ENCODE measurements at places on chromosomes 3 and 15. TPM values are rescaled to one million over a fixed set of nuclear protein-coding genes. Genes with fewer than 3 reads are reported as not detected.
A peak's percentile ranks its signal among the peaks of the same experiment; 100 is the strongest.

- no peak for DNase-seq
Observed at GRCh38 chr15:41577863-41578735, 19.1 kb downstream of the TYRO3 start.

GRCh38 chr15:99956022-99956775, 223.0 kb upstream of the LYSMD4 start:
- DNase-seq = peak; percentile 16

DNA sequence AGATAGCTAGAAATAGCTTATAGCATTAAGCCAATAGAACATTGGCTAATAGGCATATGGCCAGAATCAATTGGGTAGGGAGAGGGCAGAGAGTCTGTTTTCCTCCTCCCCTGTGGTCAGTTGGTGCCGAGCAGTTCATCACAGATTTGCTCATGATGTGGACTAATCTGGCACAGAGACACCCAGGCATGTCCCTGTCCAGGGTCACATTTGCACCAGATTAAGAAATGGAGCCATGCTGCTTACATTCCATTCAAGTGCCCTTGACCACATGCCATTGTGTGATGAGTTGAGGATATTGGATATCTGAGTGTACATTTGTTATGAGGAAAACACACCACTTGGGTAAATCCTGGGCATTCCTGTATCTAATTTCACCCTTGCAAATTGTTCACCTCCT, 53.4 kb downstream of the USP13 start:
- no peak for DNase-seq

The CDHR4 gene
- not detected for polyA plus RNA-seq

The SLC15A2 gene
- 1.0 TPM for polyA plus RNA-seq

GRCh38 chr3:140416666-140417065, 261.2 kb upstream of the TRIM42 start:
- DNase-seq = no peak

- DNase-seq = no peak
Observed at GRCh38 chr3:9253327-9253726, 3.9 kb upstream of the SRGAP3 start.

GRCh38 chr3:23314981-23315762, 112.0 kb downstream of the UBE2E2 start:
- DNase-seq = no peak
